ENCODE measurements at places on chromosomes 6 and 20.

DNA sequence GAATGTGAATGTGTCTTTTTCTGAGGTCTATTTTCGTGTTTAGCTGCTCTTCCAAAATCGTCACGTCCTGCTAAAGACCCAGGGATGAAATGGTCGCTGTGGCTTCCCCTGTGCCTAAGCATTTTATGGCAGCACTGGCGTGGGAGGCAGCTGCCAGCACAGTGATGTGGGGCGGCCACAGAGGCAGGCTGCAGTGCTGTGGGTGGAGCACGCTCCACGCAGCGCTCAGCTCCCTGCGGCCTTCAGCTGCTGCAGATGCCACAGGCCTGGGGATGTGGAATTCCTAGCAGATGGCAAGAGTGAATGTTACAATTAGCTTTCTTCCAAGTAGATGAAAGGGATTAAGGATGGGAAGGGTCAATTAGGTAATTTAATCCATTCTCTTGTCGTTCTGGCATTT, 242.6 kb downstream of the SMOC2 start:
- DNase-seq: no peak

DNA sequence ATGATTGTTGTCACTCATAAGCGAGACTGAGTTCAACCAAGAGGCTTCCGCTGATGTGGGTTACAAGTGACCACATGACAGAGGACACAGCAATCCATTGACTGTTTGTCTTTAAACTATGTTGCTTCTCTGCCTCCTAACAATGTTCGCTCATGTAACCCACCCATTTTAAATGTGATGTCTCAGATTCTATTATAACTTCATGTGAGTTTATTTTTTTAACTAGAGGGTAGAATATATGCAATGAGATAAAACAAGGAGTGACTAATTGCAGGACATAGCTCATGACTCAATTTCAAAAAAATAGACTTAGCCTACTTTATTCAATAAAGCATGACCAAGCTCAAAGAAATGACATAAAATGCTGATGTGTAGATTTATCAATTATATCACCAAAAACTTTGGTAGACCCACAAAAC, 119.2 kb upstream of the SASH1 start:
- DNase-seq: no peak

GRCh38 chr6:41191569-41191968, 9.4 kb downstream of the TREML2 start:
- DNase-seq: no peak

DNA sequence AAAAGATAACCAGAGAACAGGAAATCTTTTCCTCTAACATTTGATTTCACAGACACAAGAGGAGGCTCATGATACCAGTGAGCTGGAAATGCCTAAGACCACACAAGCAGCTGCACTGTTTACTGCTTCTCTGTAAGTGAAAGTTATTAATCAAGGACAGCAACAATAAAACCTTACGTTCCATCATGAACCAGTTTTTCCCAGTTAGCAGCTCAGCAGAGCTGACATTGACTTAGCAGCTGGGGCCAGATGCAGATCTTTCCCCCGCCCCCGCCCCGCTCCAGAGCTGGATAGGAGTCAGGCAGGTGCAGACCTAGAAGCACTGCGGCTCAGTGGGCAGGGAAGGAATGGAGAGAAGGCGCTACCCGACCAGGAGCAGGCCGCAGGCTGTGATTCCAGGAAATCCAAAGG, 275.2 kb downstream of the GMDS start:
- DNase-seq: no peak

DNA sequence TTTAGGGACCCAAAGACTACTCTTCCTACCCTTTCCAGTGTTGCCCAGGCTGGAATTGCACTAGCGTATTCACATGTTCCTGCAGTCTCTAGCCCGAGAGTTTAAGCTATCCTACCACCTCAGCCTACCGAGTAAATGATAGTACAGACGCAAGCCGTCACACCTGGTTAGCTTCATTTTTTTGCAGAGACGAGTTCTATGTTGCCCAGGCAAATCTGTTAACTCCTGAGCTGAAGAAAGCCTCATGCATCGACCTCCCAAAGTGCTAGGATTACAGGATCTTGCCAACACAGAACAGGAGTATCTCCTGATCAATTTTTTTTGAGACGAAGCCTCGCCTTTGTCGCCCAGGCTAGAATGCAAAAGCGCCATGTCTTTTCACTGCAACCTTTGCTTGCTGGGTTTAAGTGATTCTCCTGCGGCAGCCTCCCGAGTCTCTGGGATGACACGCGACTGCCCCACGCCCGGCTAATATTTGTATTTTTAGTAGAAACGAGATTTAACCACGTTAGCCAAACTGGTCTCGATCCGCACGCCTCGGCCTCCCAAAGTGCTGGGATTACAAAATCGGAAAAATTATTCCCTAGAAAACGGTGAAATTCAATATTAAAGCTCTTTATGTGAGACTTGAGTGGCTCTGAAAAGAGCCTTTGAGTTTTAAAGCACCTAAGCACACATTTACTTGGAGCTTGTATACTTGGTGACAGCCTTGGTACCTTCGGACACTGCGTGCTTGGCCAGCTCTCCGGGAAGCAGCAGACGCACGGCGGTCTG, 128.5 kb downstream of the HFE start:
- peak; percentile 7 for DNase-seq

- no peak for DNase-seq
Measured at GRCh38 chr20:17611540-17612286, 41.8 kb downstream of the DSTN start.

- DNase-seq: no peak
Measured at GRCh38 chr20:56624786-56625681, 4.1 kb upstream of the TFAP2C start.

DNA sequence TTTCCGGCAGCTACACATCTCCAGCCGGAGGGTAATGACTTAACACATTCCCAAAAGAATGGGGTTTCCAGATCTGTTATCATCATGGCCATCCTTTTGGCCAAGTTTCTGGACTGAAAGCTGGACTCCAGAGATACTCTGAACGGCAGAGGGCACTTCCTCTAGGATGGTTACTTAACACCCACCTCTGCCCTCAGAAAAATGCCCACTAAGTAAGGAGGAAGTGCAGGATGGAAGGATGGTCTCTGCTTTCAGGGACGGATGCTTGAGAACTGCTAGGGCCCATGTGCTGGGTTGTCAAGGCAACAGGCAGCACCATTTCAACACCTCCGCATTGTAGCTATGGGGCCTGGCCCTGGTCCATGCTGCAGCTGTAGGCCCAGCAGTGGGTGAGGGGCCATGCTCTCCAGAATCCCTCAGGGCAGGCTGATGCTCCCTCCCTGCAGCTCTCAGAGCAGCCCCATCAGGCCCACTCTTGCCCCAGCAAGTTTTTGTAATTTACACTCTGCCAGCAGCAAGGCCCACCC, 16.5 kb upstream of the TGM3 start:
- DNase-seq: no peak

GRCh38 chr20:41179961-41180360, 42.6 kb downstream of the PLCG1 start:
- no peak for DNase-seq

GRCh38 chr6:33742837-33743236, 3.9 kb downstream of the IP6K3 start:
- DNase-seq: peak; percentile 72

DNA sequence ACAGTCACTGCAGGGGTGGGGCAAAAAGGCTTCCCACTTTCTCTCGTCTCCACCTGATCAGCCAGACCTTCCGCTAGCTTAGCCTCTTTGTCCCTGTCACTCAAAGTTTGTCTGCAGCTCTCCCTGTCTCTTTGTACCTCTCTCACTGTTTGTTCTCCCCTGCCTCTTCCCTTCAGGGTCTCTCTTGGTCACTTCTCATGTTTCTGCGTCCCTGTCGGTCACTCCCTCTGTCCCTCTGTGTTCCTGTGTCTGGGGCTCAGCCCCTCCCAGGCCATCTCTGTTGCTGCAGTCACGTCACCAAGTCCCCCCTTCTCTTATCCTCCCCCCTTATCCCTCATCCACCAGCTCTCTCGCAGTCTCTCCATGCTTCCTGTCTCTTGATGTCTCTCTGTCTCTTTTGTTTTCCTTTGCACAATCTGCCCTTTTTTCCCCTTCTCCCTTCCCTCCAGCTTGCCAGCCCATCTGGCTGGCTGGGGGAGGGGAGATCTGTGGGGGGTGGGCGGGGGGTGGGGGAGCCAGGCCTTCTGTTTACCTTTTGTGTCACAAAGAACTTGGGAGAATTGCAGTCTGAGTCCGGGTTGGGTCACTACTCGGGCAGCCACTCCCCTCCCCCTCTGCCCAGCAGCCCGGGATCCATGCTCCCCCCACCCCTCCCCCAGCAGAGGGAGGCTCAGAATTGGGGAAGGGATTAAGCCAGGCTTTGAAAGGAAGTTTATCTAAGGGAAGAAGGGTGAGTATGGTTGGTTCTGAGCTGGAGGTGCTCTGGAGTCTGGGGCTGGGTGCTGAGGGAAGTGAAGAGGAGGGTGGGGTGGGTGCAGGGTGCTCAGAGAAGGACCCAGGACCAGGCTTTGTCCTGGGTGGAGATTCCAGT, 32.3 kb downstream of the FOXP4 start:
- DNase-seq: peak; percentile 84

DNA sequence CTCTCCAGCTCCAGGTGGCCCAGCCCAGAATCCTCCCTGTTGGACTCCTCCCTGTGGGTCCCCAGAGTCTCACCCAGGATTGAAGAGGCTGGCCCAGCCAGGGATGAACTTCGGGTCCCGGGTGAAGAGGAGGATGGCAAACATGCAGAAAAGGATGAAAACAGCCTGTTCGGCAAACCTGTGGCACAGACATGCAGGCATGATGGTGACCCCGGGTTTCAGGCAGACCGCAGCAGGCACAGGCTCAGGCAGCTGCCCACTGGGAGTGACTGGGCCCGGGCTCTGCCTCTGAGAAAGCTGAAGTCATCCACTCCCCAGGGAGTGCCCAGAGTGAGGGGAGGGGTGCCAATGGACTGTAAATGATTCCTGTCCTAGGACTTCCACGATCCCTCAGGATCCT, 37.5 kb upstream of the OCSTAMP start:
- no peak for DNase-seq

DNA sequence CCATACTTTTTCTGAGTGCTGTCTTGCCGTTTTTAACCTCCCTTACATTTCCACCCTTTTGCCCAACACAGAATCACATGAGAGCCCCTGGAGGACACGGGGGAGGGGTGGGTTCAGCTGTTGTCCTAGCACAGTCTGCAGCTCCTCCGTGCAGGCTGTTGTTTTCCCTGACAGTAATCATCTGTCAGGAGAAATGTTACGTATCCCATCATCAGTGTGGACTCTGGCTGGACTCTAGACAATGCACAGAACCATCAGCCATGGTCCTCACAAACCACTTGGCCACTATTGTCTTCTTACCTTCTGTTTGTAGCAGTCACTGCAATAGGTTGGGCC, 92.1 kb downstream of the RIN2 start:
- no peak for DNase-seq

DNA sequence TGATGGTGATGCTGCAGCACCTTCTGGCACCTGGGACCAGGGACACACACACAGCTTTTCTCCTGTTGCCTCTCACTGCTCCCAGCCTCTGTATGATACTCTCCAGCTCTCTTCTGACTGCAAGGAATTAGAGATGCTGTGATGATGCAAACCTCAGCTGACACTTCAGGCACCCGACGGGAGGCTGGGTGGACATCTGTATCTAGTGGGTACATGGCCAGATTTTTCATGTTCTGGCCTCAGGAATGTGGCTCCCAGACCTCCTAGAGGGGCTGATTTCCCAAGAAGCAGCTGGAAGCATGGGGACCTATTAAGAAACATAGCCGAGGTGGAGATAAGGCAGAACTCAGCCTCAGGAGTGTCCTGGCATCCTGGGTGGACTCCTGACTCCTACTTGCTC, 6.8 kb upstream of the EPB41L1 start:
- no peak for DNase-seq

DNA sequence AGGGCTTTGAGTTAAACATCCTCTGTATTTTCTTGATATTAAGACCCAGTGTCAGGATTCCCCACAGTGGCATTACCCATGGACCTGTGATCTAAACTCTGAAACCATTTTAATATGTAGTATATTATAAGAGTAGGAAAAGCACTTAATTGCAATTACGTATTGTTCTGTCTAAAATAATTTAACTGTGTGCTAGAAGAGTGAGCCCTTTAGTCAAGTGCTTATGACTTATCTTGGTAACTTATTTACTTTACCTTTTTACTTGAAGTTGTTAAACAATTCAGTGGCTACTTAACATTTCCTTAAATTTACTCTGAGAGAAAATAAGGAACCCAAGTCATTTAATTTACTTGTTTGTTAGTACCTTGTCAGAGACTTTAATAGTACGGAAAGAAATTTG, 173.6 kb downstream of the CDKAL1 start:
- no peak for DNase-seq

DNA sequence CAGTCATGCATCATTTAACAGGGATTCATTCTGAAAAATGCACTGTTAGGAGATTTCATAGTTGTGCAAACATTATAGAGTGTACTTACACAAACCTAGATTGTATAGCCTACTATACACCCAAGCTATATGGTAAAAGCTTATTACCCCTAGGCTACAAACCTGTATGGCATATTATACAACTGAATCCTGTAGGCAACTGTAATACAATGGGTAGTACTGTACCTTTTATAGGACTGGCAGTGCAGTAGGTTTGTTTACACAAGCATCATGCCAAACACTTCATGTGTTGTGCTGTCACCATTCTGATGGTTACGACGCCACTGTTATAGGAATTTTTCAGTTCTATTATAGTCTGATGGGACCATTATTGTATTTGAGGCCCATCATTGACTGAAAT, 39.3 kb upstream of the KHDC1 start:
- DNase-seq: no peak

- no peak for DNase-seq
Measured at GRCh38 chr20:19408971-19409370, 196.5 kb downstream of the SLC24A3 start.

GRCh38 chr6:123201869-123202372, 205.9 kb downstream of the CLVS2 start:
- no peak for DNase-seq

DNA sequence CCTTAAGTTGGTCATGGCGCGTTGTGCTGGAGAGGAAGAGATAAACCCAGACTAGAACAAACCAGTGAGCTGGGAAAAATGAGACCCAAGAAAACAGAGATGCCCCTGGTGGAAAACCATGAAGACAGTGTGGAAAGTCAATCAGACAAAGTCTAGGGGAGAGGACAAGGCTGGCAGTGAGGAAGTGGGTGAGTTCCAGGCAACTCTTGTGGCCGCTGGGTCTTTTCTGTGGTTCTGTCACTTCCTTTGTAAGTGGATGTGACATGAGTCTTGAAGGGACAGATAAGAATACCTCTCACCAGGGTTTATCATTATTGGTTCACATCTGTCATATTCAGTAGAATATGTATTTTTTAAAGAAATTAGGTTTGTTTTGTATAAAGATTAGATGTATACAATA, 738.4 kb downstream of the DHX35 start:
- DNase-seq: no peak
